ENCODE measurements at places on chromosomes 11 and 22.

- no peak for DNase-seq
These were observed 20.4 kb downstream of the MAFF start for GRCh38 chr22:38221908-38222796.

- no peak for DNase-seq
These were observed 114.4 kb downstream of the FBXO7 start for GRCh38 chr22:32589007-32589406.

DNA sequence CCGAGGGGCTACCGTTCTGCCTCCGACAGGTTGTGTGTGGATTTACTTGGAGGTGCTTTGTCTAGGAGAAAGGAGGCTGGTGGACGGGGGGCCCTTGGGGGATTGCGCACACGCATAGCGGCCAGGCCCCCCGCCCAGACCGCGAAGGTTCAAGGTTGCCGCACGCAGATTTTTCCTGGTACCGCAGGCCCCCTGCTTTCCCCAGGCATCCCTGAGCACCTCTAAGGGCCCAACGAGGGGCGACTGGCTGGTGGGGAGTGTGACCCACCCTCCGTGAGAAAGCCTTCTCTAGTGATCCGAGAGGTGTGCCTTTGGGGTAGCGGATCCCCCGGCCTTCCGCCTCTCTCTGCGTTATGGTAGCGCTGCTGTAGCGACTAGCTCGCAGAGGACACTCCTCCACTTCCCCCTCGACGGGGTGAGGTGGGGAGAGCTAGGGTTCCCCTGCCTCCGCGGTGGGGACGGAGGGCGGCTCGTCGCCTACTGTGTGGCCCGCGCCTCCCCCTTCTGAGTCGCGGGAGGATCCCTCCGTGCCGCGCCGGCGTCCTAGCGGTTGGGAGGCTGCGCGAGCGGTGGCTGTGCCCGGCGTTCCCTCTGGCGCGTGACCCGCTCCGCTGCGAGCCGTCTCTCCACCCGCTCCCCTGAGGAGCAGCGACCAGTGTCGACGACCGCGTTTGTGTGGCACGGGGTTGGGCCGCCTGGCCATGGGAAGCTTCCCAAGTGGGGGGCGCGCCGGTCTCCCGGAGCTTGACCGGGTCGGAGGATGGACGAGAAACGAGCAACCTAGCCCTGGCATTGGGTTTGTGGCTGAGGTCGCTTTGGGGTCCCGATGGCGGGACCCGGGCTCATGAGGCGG lies 3900.0 kb upstream of the OR11H1 start:
- DNase-seq: no peak

- no peak for DNase-seq
These were observed 100.8 kb upstream of the B3GAT1 start for GRCh38 chr11:134512571-134513538.

All from H4 (cell line).